ENCODE measurements at places on chromosomes 5 and 9.

- DNase-seq: no peak
Observed at GRCh38 chr9:132798817-132799790, 79.0 kb downstream of the AK8 start.

DNA sequence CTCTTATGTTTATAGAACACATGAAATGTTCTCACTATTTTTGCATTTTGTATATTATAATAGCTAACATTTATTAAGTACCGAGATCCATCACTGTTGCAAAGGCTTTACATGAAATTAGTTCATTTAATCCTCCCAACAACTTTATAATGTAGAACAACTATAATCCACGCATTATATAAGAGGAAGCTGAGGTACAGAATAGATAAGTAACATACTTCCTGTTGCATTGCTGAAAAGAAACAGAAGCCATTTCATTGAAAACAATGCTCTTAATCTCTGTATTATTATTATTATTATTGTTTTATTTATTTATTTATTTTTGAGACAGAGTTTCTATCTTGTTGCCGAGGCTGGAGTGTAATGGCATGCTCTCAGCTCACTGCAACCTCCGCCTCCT is 7.9 kb upstream of the INSYN2B start:
- DNase-seq: no peak

- no peak for DNase-seq
Observed at GRCh38 chr5:80406980-80407734, 707 bp upstream of the ZFYVE16 start.

GRCh38 chr5:56480078-56480704 is 247.1 kb upstream of the ANKRD55 start:
- peak; percentile 38 for DNase-seq

GRCh38 chr9:120336021-120336752 is 243.8 kb downstream of the CDK5RAP2 start:
- DNase-seq: no peak

DNA sequence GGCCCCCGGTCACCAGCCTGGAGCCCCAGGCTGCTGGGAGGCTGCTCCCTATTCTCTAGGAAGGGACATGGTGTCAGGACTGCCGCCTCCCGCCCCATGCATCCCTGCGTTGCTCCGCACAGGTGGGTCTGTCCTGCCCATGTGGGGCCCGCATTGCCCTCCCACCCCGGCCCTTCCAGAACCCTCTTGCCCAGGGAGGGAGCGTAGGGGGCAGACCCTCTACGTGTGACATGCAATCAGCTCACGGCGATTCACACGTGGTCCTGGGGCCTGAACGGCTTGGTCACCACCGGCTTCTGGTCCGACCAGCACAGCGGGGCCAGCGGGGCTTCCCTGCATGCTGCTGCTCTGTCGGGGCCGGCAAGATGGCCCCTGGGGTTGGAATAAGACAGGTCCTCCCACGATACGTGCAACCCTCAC is 9.4 kb downstream of the SLC6A19 start:
- no peak for DNase-seq

- DNase-seq: no peak
Observed at GRCh38 chr9:125527471-125528002, 179.5 kb downstream of the MAPKAP1 start.

GRCh38 chr5:169411786-169412430 is 111.0 kb upstream of the SLIT3 start:
- DNase-seq: no peak

- DNase-seq: no peak
Observed at GRCh38 chr9:112894041-112894440, 3.4 kb upstream of the SLC46A2 start.

DNA sequence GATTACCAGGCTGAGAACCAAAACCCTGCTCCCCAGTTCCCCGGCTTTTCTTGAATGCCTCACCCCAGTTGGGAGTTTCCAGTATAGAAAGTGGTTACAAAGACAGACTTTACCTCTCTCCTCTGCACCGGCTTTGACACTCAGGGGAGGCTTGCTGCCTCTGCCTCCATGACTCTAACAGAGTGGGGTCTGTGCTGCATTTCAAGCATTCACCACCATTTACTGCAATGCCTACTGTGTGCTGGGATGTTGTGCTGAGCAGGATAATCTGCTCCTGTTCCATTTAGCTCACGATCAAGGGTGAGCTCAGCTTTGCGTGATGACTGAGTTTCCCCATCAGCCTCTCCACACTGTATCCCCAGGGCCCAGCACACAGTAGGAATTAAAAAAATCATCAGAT is 39.9 kb upstream of the AKNA start:
- no peak for DNase-seq

GRCh38 chr5:136816327-136816726 is 451.0 kb upstream of the TRPC7 start:
- no peak for DNase-seq

GRCh38 chr5:176781054-176781375 is 29.3 kb upstream of the UNC5A start:
- peak; percentile 31 for DNase-seq

- no peak for DNase-seq
Observed at GRCh38 chr5:34626036-34626435, 30.1 kb upstream of the RAI14 start.

DNA sequence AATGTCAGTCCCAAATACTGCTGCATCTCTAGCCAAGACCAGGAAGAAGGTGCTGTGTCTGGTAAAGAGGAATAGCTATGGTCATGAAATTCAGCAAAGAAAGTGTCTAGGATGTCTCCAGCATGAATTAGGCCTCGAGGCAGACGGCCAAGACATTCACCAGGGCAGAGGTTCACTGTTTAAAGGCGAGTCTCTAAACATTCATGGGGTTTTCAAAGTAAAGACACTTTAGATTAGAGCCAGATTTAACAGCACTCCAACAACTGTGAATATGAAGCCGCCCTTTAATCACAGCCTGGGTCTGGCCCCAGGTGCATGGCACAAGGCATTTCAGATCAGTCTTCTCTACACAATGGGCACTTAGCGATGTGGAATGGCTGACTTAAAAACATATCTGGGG is 95.0 kb downstream of the ANKH start:
- no peak for DNase-seq

DNA sequence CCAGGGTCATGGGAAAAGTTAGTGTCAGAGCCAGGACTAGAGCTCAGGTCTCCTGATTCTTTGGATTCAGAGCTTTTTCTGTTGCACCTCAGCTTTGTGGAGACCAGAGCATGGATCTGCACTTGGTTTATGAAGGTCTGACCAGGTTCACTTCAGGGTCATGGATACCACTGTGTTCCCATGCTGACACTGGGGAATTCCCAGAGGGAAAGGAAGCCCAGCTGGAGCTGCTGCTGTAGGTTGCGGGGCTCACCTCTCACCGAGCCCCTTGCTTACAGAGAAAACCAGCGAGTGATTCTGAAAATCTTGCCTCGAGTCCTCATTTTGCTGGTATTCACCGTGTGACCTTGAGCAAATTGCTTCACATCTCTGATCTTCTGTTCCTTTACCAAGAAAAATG is 83.0 kb downstream of the RGS3 start:
- DNase-seq: no peak

DNA sequence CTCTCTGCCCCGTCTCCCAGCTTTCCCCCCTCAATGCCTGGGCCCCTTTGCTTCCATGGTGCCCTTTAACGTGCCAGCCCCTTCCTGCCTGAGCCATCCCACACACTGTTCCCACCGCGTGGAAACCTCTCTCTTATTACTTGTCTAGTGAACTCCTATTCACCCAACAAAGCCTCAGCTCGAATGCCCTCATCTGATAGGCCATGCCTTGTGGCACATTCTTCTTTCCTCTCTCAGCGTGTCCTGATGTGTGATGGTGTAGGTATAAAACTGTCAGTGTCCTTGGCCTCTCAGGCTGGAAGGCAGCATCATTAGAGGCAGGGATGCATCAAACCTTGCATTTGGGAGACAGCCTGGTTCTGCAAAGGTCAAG is 152.3 kb downstream of the OLFM1 start:
- no peak for DNase-seq

- DNase-seq: no peak
Observed at GRCh38 chr9:7996558-7996957, 197.0 kb upstream of the DMAC1 start.

DNA sequence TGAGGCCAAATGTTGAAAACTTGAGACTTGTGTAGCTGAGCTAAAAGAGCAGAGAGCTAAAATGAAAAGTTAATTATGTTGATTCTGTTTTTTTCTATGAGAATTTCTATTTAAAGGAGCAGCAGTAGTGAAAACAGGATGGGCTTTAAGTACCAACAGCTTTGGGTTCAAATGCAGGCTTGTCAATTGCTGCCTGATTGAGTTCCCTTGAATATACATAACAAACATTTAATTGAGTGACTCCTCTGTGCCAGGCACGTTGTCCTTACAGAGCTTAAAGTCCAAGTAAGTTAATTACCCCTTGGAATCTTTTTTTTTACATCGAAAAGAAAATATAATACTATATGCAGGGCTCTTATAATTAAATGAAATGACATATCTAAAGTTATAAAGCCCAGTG is 38.5 kb downstream of the PPP2R2B start:
- DNase-seq: no peak

DNA sequence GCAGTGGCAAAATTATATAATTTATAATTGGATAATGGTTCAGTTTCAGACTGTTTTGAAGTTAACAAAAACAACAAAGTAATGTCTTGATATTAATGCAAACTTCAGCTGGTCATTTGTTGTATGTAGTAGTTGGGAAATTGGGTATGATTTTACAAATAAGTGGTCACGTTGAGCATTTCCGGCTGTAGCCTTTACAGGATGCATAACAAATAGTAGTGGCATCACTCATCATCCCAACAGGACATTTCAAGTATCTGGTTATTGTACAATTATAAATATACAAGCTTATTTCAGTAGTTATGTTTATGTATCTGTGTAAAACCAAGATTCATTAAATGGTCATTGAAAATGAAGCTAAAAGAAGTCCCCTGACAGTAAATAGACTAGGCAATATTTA is 72.9 kb downstream of the SMIM15 start:
- no peak for DNase-seq

GRCh38 chr9:8365029-8365428 is 565.5 kb upstream of the DMAC1 start:
- no peak for DNase-seq

GRCh38 chr5:179819296-179820126 is 1.2 kb upstream of the SQSTM1 start:
- DNase-seq: peak; percentile 71

GRCh38 chr5:173833196-173833985 is 54.8 kb upstream of the CPEB4 start:
- DNase-seq: peak; percentile 58

DNA sequence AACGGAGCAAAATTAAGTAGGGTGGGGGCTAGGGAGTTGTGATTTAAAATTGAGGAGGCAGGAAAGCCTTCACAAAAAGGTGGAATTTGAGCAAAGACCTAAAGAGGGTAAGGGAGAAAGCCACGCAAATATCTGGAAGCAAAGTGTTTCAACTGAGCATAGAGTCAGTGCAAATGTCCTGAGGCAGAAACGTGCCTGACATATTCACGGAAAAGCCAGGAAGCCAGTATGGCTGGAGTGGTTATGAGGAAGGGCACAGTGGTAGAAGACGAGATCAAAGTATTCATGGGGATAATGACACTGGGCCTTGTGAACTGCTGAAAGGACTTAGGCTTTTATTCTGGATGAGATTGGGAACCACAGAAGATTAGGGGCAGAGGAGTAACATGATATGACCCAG is 268.4 kb downstream of the MAN2A1 start:
- DNase-seq: no peak

DNA sequence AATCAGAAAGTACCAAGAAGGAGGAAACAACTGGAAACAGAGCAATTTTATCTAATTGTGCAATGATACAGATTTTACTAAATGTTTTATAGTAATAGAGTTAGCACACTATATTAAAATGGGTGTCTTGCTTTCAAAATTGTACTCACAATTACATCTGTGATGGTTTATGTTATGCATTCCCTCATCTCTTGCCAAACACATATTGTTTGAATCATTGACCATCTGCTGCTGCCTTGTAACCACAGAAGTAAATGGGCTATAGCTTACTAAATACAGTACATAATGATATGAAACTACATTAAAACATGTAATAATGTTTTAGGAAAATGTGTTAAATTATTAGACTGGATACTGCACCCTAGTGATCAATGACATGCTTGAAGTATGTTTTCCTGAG is 158.1 kb downstream of the SLC25A46 start:
- no peak for DNase-seq

DNA sequence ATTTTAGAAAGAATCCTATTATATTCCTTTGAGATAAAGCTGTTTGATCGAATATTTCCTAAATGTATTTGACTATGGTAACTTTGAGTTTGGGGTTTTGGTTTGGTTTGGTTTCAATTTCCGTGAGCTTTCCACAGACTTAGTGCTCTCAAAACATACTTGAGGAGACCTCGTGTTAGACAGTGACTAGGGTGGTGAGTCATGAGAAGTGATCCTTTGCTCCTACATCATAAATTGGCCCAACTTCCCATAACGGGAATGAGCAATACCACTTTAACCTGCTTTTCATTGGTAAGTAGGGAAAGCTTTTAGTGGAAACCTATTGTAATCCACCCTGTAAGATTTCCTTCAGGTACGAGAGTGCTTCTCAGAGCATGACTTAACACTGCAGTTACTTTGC is 3.8 kb upstream of the RASEF start:
- no peak for DNase-seq

- DNase-seq: peak; percentile 84
Observed at GRCh38 chr9:37415011-37415719, 7.3 kb upstream of the GRHPR start.

- DNase-seq: no peak
Observed at GRCh38 chr9:117232281-117232680, 182.6 kb downstream of the ASTN2 start.

Data from Ammon's horn (tissue), 1 donor.